Stimulated activated CD4-positive, alpha-beta T cell treated with anti-CD3 and anti-CD28 coated beads, Interleukin-4, amount 100 ng/mL, for 48 hours (primary cell): ENCODE measurements at places on chromosomes 3 and 15.
A peak's percentile ranks its signal among the peaks of the same experiment; 100 is the strongest.

DNA sequence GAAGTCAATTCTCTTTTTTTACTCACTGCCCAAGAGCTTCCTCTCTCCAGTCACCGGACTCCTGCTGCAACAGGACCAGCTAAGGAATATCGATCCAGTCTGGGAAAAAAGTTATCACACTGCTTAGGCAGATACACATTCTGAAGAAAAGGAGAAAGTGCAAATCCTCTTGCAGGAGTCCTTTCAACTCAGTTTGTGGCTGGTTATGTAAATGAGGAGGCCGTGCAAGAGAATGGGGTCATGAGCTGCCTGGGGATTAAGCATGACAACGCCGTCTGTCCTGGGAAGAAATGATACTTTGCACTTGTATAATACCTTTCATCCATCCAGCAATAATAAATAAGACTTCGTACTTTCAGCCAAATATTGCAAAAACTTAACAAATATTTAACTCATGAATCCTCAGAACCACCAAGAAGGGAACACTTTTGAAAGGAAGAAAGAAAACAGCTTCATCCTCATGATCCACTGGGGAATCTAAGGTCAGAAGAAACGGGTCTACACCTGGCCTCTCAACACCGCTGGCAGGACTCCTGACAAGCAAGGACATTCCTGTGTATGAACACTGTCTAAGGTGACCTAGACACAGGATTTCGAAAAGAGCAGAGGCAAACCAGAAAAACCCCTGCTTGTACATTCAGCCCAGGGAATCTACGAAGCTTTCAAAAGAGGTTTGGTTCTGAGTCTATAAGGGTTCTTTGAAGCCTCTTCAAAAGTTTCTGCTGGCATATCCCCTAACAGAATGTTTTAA is 13.1 kb upstream of the WWTR1 start:
- no peak for DNase-seq

GRCh38 chr15:78284758-78285157 is 14.7 kb downstream of the SKIC8 start:
- DNase-seq, result no peak

DNA sequence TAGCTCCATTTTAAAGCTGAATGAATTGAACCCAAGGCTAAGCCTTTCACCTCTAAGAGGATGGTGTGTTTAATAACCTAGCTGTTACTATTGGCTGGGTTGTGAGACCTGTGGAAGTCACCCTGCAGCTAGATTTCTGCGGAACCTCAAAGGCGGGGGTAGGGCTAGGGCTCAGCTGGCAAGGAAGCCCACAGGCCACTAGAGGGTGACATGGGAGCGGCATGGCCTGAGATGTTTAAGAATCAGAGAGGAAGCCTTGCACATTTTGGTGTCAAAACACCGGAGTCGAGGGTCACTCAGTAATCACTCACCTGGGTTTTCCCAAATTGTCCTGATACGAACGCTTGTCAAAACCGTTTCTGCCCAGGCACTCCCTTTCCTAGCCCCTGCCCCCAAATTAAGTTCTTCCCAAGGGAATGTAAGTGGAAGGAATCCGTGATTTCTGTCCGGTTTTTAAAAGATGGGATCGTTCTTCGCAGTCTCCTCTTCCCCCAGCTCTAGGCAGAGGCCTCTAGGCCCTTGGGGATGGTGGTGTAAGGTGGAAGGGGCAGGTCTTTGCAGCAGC is 3.8 kb upstream of the ACAD9 start:
- peak; percentile 47 for DNase-seq

GRCh38 chr15:42171795-42172194 is 15.4 kb upstream of the PLA2G4F start:
- no peak for DNase-seq

GRCh38 chr3:146590521-146590920 is 14.6 kb downstream of the PLSCR5 start:
- DNase-seq, result no peak

- DNase-seq, result no peak
These were observed 581.1 kb downstream of the ZNF385D start for GRCh38 chr3:21169948-21170347.

GRCh38 chr3:7188551-7188950 is 327.6 kb downstream of the GRM7 start:
- DNase-seq, result no peak

- DNase-seq, result no peak
These were observed 10.0 kb upstream of the MANF start for GRCh38 chr3:51375136-51375535.

DNA sequence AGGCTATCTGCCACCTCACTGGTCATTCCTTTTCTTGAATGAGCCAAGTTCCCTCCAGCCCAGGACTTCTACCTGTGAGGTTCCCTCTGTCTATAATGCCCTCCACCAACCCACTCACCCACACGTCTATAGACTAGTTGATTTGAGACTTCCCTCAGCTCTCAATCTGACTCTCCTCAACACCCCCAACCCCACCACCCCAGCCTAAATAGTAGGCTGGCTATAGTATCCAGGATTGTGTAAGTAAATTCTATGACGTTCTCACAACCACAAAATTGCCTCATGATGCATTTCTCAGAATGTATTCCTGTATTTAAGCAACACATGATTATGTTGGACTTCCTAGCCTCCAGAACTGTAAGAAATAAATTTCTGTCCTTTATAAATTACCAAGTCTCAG is 2.2 kb downstream of the PLSCR1 start:
- no peak for DNase-seq

DNA sequence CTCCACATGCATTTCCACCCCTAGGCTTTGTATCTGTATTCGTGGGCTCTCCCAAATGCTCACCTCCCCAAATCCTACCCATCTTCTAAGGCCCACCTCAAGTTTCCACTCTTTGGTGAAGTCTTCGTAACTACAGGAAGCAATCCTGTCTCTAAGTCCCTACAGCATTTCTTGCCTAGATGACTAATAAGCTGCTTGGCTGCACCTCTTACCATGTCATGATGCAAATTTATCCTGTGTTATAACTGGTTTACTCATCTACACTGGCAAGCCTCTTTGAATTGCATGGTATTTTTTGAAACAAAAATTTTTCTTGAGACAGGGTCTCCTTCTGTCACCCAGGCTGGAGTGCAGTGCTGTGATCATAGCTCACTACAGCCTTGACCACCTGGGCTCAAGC is 73.3 kb downstream of the SETMAR start:
- DNase-seq, result no peak

GRCh38 chr3:144821583-144821982 is 850.0 kb downstream of the DIPK2A start:
- DNase-seq, result no peak

- DNase-seq, result no peak
These were observed 171.5 kb upstream of the NANOGP8 start for GRCh38 chr15:35256551-35256950.

GRCh38 chr3:155385896-155386625 is 92.6 kb upstream of the STRIT1 start:
- no peak for DNase-seq

- DNase-seq, result no peak
These were observed 8.8 kb upstream of the TTBK2 start for GRCh38 chr15:42929306-42929848.

- no peak for DNase-seq
These were observed 283.7 kb upstream of the PROK2 start for GRCh38 chr3:72068621-72069020.

DNA sequence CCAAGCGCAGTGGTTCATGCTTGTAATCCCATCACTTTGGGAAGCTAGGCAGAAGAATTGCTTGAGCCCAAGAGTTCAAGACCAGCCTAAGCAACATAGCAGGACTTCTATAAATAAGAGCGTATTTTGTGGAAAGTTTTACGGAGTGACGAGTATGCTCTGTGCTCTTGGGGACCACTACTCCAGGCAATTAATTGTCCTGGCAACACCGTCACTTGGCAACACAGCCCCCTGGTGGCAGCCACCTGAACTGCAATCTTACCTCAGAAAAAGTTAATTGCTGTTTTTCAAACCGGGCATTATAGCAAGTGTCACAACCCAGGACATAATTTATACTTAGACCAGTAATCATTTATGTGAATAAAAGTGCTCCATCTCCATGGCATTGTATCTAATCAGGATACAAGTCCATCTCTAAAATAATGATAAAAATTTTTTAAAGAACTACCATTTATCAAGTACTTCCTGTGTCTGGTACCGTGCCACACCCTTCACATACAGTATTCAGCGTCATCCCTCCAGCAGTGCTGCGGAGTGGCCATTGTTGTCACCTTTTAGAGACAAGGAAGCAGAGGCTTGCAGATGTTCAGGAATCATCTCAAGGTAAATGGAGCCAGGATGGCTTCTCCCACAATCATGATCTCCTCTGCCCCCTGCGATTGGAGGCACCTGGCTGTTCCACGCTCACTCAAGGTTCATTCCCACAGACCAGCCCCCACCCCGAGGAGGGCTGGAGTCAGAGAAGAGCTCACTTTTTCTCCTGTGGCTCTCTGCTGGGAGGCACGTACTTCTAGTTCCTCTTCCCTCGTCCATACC is 34.5 kb downstream of the PLA2G4D start:
- DNase-seq, result peak; percentile 72

- no peak for DNase-seq
These were observed 54.5 kb downstream of the CHD2 start for GRCh38 chr15:92954578-92954977.

DNA sequence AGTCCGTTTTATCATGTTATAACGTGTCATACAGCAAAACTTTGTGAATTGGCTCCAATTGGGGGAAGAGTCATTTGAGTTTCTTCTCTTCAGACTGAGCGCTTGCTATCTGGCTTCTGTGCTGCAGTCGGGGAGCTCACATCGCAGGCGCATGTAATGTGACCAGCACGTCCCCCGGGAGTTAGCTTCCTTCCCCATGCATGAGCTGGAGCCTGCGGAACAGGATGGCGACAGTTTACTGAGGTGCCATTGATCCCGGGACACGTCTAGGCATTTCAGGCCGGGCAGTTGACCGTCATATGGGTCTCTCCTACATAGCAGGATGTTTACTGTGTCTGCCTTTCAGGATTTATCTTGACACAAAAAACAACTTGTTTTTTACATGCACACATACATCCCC is 44.8 kb downstream of the CMTM8 start:
- no peak for DNase-seq

GRCh38 chr15:41603941-41604911 is 45.2 kb downstream of the TYRO3 start:
- DNase-seq, result peak; percentile 38

- DNase-seq, result no peak
These were observed 8.6 kb downstream of the SCN5A start for GRCh38 chr3:38640661-38641452.

DNA sequence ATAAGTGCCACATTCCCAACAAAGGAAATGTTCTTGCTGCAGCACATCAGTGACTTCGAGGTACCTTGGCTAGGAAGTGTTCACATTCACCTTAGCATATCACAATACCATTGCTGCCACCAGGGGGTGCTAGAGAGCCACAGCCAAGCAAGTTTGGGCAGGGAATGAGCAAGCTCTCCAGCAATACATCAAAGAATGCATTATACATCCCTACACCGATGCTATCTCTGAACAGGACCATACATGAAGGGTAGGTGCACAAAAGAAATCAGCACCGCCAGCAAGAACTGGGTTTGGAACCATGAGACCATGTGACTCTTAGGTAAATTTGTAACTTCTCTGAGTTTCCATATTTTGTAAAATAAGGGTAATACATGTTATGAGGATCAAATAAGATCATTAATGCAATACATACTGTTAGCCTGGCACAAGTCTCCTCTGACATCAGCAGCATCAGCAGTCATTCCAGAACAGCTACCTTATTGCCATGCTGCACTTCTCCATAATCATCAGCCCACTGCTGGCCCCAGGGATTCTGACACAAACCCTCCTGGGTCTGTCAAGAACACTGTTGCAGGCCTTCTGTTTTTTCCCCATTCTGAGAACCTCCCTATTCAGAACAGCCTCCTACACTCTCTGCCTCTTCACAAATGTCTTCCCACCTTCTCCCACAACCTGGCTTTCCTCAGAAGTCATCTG is 37.5 kb downstream of the RYK start:
- DNase-seq, result peak; percentile 84

DNA sequence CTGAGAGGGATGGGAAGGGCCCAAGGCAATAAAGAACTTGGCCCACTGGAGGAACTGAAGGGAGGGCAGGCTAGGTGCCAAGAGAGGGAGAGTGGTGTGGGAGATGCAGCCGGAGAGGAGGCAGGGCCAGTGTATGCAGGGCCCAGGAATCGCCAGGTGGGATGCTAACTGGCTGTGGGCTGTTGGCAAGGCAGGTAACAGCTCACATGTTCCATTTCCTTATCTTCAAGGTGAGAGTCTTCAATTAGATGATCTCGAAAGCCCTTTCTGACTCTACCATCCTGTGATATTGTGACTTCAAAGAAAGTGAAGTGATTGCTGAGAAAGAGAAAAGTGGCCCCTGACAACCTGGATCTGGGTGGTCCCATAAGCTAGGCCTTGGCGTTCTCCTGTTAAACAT is 49.0 kb downstream of the CASR start:
- DNase-seq, result no peak

DNA sequence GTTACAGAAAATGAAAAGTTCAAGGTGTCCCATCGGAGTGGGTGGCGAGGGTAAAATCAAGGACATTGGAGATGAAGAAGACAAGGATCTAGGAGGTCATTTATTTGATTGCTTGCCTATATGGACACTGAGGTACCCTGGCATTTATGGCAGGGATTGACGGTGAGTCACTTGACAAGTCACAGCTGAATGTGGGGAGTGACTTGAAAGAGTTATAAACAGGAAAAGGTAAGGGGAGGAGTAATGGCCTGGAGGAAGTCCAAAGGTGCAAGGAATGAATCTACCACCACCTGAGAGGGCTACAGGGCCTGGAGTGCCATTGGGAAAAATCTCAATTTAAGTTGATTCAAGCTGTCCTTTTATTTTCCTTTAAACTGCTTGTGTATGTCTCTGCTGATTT is 11.8 kb upstream of the SGO1 start:
- DNase-seq, result no peak

- peak; percentile 16 for DNase-seq
These were observed 10.9 kb downstream of the GNB5 start for GRCh38 chr15:52180196-52180835.

DNA sequence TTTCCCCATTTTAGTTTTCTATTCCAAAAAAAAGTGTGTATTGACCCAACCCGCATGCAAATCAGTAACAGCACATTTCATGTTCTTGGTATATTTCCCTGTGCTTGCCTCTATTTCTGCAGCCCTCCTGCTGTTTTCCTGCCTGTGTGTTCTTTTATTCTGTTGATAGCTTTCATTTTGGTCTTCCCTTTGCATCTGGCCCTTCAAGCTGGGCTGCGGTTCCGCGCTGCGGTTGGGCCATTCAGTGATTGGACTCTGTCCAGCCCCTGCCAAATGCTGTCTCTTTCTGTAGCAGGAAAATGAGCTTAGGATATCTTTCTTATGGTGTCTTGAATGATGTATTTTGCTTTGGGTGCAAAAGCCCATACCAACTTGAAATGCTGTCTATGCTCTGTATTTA is 49.9 kb downstream of the ZNF621 start:
- no peak for DNase-seq

GRCh38 chr15:100635406-100636071 is 33.1 kb downstream of the ASB7 start:
- no peak for DNase-seq

GRCh38 chr3:136490646-136491405 is 240.7 kb downstream of the PCCB start:
- DNase-seq, result no peak
